Muscle of leg (tissue), 16 donors: ENCODE measurements at places on chromosomes 3 and 15.
A peak's percentile ranks its signal among the peaks of the same experiment; 100 is the strongest.

- H3K27me3 ChIP-seq = no peaks in the 10 kb centered on the region
- H3K4me1 ChIP-seq = no peaks in the 10 kb centered on the region
- no peaks in the 10 kb centered on the region for H3K36me3 ChIP-seq
- H3K4me3 ChIP-seq = no peak overlapping the region
- no peak overlapping the region for H3K27ac ChIP-seq
- no peak for DNase-seq
Measured at GRCh38 chr3:16224325-16224724, 40.4 kb downstream of the DPH3 start.

- H3K27me3 ChIP-seq = no peaks in the 10 kb centered on the region
- H3K4me1 ChIP-seq = no peaks in the 10 kb centered on the region
- DNase-seq = no peak
- H3K27ac ChIP-seq = no peak overlapping the region
Measured at GRCh38 chr3:77935418-77935817, 895.5 kb downstream of the ROBO2 start.

DNA sequence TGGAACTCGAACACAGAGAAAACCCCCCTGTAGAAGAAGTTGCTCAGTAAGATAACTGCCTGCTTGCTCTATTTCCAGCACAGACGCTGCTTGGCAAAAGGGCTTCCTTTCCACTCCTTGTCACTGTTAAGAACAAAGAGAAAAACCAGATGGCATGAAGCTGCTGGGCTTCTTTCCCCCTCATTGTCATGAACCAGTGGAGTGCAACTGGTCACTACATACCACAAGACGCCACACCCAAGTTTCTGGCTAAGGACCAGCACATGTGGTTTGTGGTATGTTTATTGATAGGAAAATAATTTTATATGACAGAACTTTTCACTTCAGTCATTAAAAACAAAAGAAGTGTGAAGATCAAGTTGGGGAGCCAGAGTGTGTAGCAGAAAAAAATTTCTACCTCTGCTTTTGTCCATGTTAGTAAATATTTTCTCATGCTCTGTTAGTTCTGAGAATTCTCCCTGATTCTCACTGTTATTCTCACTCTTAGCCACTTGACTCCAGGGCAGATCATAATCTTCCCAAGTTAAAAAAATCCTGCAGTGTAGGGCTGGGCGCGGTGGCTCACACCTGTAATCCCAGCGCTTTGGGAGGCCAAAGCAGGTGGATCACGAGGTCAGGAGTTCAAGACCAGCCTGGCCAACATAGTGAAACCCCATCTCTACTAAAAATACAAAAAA is 37.9 kb downstream of the CLK3 start:
- H3K27me3 ChIP-seq = no peaks in the 10 kb centered on the region
- no peak overlapping the region for H3K4me3 ChIP-seq
- H3K27ac ChIP-seq = peak overlapping the region; percentile 43
- H3K36me3 ChIP-seq = peaks cover 13% of the 10 kb centered on the region

GRCh38 chr3:16653712-16654111 is 48.5 kb upstream of the DAZL start:
- DNase-seq = no peak
- H3K4me1 ChIP-seq = no peaks in the 10 kb centered on the region
- H3K27me3 ChIP-seq = no peaks in the 10 kb centered on the region
- no peak overlapping the region for H3K27ac ChIP-seq
- H3K36me3 ChIP-seq = no peaks in the 10 kb centered on the region
- H3K4me3 ChIP-seq = no peak overlapping the region

- no peaks in the 10 kb centered on the region for H3K27me3 ChIP-seq
- H3K36me3 ChIP-seq = peaks cover 9% of the 10 kb centered on the region
- peak overlapping the region; percentile 90 for H3K27ac ChIP-seq
- peak overlapping the region; percentile 65 for H3K4me3 ChIP-seq
- H3K4me1 ChIP-seq = peaks cover 43% of the 10 kb centered on the region
- peak; percentile 78 for DNase-seq
Measured at GRCh38 chr3:125054449-125055329, 1.1 kb downstream of the HEG1 start.
